ENCODE measurements at places on chromosomes 1 and 21.

GRCh38 chr1:243447347-243447746 is 191.5 kb downstream of the SDCCAG8 start:
- no peak for DNase-seq

- no peak for DNase-seq
These were observed 18.6 kb downstream of the USP24 start for GRCh38 chr1:55196433-55197035.

GRCh38 chr1:41358131-41359021 is 2.9 kb upstream of the FOXO6 start:
- no peak for DNase-seq

DNA sequence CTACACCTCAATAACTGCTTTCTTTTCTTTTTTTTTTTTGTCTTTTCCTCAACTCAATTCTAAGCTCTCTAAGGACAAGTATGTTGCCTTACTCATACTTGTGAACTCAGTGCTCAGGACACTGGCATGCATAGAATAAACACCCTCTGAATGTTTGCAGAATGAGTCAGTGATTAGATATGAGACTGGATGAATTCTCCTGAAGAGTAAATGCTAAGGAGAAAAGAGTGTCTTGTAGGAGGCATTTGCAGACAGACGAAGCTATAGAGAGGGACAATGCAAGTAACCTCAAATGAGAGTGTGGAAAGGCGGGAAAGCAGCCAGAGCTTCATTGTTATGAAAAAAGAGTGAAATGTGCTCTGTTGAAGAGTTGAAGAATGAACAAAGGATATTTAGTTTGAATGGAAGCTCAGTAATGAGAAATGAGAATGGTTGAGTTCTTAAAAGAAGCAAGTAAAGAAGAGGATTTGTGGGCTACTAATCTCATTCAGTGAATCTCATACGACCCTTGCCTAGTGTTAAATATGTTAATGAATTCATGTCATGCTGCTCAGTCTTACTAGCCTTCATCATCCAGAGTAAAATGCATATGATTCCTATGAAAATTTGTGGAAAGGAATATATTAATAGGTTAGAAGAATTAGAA is 166.1 kb upstream of the DPYD start:
- no peak for DNase-seq

GRCh38 chr1:179990847-179991246 is 36.2 kb downstream of the CEP350 start:
- DNase-seq: no peak

DNA sequence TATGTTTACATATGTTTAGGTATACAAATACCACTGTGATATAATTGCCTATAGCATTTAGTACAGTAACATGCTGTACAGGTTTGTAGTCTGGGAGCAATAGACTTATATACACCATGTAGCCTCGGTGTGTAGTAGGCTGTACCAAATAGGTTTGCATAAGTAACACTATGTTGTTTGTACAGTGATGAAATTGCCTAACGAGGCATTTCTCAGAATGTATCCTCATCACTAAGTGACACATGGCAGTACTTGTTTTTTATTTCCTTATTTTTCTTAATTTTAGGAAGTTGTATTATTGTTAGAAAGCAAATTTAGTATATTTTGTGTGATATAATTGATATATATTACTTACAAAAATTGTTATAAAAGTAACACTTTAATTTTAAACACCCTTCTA is 840.9 kb downstream of the LTN1 start:
- no peak for DNase-seq

DNA sequence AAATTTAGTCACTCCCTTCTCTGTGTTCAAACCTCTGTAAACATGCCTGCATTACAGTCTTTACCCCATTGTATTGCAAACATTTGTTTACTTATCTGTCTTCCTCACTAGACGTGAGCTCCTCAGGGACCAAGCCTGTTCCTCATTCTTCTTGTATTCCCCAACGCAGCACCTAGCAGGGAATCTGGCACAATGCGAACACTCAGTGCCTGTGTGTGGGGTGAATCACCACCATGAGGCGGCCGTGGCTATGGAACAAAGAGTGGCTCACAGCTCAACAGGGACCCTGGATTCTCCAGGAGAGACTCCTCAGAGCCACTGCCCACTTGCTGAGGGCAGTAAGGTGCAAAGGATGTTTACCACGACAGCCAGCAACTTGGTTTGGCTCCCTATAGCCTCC is 95.9 kb downstream of the DDX20 start:
- no peak for DNase-seq

- DNase-seq: no peak
These were observed 60.6 kb downstream of the KCNAB2 start for GRCh38 chr1:6106321-6106731.

DNA sequence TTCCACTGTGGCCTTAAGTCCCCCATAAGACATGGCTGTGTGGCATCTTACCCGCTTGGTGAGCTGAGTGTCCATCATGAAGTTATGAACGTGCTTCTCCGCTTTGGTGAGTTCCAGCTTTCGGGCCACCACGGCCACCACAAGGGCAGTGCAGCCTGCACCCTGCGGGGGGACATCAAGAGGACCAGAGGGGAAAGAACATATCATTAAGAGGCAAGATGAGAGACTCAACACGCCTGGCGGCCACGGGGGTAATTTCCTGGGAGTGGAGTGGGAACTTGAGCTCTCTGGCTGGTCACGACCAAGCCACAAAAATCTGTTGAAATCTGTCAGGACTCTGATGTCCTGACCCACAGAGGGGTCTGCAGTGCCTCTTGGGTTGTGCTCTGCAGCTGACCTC is 117.9 kb upstream of the ADAR start:
- no peak for DNase-seq

DNA sequence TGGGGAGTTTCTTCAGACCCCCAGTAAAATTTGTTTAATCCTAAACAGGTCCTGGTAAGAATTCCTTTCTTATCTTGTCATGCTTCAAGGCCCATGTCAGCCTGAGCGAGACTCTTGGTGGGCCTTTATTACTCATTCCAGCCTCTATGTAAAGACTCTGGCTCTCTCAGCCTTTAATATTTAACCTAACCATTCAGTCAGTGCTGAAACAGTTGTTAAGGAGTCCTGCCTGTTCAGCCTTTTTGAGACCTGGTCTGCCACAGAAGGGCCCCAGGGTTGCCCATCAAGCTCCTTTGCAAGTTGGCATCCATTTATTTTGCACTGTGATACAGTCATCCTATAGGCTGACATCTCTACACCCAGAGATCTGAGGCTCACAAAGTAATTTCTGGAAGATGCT is 107.7 kb upstream of the VANGL1 start:
- no peak for DNase-seq

DNA sequence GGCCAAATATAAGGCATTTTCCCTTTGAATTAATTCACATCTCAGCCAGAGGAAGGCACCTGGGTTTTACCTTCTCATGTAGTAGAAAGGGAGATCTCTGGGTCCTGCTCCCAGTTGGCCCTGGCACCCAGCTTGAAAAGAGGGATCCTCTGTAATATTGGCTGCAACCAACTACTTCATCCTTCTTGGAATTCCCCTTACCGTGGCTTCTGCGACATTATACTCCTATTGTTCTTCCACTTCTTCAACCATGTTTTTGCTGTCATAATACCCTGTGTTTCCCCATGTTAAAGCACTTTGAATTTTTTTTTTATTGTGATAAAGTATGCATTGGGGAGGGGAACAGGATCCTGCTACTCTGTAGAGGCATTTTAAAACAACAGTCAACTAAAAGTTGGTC is 26.8 kb downstream of the RNF220 start:
- no peak for DNase-seq

DNA sequence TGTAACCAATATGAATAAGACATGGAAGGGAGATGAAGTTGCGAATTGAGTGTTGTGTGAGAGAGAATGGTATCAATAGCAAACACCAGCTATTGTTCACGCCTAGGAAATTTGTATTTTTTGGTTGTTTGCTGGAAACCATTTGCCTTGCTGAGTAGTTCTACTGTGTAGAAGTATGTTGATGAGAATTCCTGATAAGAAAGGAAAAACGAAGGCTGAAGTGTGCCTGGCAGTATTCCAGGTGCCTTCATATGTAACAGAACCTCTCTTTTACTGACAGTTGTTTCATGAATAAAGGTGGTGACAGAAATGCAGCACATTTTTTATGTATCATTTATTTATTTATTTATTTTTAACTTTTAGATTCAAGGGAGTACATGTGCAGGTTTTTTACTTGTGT is 79.5 kb downstream of the SDCCAG8 start:
- no peak for DNase-seq

- DNase-seq: no peak
These were observed 178.7 kb upstream of the DPYD start for GRCh38 chr1:98099501-98099900.

GRCh38 chr1:82762829-82763532 is 962.2 kb downstream of the ADGRL2 start:
- no peak for DNase-seq

DNA sequence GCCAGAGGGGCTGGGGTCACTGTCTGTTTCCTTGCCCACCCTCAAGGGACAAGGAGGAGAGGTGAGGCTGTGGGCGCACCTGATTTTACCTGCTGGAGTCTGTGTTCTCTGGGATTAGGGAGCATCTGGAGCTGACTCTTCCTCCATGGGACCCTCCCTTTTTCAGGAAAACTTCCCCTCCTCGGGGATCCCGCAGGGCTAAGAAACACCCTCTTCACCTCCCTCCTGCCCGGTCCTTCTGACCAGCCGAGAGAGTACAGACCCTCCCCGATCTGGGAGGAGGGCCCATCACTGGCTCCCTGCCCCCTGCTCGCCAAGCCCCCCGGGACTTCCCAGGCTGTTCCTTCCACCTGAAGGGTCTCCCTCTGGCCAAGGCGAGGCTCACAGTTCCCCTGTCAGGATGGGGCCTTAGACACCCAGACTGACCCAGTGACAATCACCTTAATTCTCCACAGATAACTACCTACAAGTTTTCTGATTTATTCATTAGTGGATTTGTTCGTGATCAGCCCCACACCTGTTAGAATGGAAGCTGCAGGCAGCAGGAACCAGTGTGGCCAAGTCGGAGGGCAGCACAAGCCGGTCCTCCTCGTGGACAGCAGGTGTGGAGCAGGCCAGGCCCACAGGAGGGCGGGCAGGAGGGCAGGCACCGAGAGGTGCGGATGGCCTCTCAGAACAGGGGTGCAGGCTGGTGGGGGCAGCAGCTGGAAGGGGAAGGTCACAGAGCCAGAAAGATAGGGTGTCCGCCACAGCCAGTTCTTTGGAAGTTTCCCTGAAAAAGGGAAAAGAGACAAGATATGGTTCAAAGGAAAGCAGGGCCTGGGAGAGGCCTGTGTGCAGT is 15.9 kb upstream of the SAMD11 start:
- DNase-seq: no peak

GRCh38 chr1:87644579-87645190 is 316.0 kb downstream of the LMO4 start:
- no peak for DNase-seq

GRCh38 chr1:109890115-109890953 is 20.3 kb upstream of the CSF1 start:
- no peak for DNase-seq

DNA sequence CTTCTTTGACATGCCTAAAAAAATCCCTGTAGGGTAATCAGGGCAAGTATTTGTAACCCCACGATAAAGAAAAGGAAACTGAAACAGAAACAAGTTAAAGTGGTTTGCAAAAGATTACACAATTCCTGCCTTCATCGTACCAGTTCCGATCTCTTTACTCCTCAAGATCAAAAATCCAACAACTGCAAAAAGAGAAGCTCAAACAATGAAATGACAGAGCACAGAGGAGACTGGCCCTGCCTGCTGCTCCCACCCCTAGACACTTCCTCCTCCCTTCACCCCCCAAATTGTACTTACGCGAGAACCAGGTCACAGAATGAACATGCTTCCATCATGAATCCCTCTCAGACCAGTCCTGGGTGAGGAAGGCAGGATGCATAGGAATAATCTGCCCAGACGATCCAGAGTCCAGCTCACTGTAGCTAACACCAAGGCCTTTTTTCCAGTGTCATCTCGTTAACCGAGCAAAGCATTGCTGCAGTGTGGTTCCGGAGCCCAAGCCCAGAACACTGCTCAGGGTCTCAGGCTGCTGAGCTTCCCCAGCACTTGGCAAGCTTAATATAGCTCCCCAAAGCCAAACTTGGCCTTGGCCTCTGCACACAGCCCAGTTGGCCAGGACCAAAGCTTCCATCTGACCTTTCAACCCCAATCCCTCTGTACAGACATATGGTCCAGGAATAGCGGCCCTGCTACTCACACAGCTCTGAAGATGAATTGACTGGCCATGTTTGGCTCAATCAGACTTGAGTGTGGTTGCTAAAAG is 20.3 kb downstream of the RXRG start:
- DNase-seq: no peak

DNA sequence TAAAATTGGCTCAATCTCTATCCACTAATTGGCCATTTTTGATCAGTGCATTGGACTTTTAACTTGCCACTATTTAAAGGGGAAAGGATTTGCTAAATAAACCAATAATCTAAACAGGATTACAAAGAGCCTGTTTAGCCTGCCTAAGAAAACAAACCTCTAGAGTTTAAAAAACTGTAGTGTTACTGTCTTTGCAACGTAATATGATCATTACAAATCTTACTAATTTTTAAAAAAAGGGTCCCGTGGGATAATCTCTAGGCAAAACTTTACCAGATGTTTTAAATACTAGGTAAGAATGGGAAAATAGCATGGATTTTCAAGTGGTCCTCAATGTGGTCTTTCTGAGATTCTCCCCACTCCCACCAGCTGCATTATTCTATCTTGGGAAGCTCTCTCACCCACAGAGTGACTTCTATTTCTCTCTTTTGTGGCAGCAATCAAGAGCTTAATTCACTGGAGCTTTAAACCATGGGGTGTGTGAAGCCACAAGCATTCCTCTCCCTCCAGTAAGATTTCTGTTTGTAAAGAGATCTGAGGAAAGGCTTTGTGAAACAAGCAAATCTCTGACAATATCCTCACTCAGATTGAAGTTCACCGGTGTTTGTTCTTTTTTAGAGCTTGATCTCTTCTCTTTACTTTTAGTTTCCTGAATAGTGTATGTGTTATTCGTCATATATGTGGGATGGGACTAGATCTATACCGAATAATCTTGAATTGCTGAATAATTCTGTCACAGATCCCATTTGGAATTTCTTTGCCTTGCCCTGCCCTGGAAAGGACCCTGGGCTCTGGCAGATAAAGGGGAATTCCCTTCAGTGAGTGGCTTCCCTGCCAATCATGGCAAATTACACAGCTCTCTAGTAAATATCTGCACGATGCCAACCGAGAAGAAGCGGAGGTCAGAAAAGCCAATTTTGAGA is 132.2 kb downstream of the TLR5 start:
- DNase-seq: no peak

- DNase-seq: no peak
These were observed 15.2 kb downstream of the TMEM63A start for GRCh38 chr1:225866981-225867380.
